ENCODE measurements at places on chromosomes 13 and 19.

- DNase-seq, result no peak
Measured at GRCh38 chr13:98778749-98779148, 26.3 kb upstream of the SLC15A1 start.

DNA sequence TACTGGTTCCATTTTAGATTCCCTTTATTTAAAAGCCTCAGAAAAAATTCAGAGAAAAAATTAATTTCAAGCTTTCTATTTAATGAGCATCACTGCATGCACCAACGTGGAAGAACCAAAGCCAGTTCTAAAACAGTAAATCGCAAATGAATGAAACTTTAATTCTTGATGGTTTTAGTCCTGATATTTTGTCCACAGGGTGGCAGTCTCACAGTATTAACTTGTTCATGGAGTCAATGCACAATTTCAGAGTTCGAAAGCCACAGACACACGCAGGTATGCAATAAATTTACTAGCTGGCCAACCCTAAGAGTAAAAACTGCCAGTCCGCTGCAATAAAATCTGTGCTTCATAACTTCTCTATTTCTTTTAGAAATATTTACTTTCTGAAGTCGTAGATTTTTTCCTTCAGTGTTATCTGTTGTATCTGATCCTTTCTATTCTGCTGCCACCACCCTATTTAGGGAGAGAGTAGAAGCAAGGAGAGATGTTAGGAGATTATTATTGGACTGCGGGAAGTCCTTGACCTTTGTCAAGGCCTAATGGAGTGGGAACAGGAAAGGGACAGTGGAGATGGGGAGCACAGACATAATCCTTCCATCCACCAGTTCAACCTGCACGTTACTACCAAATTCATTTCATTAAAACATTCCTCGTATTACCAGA, 7.0 kb upstream of the WBP4 start:
- DNase-seq, result no peak

DNA sequence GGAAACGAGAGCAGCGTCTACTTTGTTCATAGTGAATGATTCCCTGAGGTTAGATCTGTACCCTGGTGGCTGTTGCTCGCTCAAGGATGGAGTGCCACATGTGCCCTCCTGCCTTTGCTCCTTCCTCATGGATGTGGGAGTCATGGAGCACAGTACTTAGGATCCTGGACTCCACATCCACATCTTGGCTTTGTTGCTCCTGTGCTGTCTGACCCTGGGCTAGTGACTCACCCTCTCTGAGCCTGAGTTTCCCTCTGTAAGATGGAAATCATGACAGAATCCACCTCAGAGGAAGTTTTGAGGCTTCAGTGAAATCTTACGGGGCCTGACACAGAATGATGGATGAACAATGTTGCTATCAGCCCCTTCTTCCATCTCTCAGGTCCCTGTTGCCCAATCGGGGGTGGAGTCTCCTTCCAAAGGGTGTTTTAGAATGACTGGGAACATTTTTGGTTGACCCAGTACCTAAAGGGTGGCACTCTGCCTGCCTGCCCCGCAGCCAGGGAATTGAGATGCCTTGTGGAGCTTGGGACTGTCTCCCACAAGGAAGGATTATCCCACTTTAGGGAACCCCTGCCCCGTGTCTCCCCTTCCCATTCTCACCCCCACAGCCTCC, 9.8 kb upstream of the TIMM50 start:
- no peak for DNase-seq

GRCh38 chr13:23866420-23867026, 22.7 kb downstream of the MIPEP start:
- no peak for DNase-seq

- no peak for DNase-seq
Measured at GRCh38 chr13:20719783-20720182, 16.3 kb downstream of the IL17D start.

GRCh38 chr19:39497996-39498797, 550 bp upstream of the DLL3 start:
- no peak for DNase-seq

GRCh38 chr13:78650717-78651083, 8.3 kb downstream of the OBI1 start:
- DNase-seq, result no peak

- no peak for DNase-seq
Measured at GRCh38 chr19:34405892-34406660, 1.9 kb downstream of the PDCD2L start.

GRCh38 chr13:29745704-29746103, 104.7 kb downstream of the UBL3 start:
- no peak for DNase-seq

GRCh38 chr19:33559996-33560395, 38.4 kb upstream of the PEPD start:
- DNase-seq, result no peak

DNA sequence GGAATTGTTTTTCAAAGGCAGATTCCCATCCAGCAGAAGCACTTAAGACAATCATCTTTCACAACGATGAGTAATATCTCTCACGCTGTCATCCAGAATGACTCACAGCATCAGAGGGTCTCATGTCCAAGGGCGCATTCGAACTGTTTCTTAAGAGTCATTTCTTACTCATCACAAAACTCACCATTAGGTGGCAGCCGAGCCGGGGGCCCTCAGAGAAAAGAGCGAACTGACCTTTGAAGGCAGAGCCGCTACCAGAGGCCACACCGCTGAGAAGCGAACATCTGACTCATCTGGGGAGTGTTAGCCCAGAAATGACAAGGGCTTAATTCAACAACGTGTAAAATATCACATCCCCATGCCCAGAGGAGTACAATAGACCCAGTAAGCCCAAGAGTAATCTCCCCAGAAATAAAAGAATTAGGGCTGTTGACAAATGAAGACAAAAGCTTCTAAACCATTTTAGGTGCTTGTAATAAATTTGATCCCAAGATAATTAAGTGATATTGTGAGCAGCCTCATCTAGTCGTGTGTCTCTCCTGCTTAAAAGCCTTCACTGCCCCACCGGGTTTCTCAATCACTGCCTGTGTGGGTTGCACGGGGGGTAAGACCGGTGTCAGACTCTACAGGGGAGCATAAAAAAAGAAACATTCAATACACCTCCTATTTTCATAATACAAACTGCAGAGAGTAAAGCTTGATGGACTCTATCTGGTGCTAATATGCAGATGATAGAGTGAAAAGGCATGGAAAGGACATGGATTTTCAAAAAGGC, 96.2 kb downstream of the CYSLTR2 start:
- DNase-seq, result no peak

DNA sequence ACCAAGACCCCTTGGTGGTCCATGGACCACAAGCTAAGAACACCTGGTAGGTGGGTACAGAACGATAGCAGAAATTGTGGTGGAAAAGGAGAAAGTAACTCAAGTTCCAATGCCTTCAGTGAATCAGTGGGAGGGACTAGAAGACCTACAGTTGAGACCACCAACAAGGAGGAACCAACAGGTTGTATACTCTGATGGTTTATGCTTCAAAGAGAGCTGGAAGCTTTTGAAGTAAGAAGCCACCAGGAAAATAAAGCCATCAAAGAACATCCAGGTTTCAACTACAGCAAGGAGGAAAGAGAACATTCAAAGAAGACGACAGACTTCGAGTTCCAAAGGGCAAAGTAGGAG, 42.4 kb downstream of the DIAPH3 start:
- no peak for DNase-seq

DNA sequence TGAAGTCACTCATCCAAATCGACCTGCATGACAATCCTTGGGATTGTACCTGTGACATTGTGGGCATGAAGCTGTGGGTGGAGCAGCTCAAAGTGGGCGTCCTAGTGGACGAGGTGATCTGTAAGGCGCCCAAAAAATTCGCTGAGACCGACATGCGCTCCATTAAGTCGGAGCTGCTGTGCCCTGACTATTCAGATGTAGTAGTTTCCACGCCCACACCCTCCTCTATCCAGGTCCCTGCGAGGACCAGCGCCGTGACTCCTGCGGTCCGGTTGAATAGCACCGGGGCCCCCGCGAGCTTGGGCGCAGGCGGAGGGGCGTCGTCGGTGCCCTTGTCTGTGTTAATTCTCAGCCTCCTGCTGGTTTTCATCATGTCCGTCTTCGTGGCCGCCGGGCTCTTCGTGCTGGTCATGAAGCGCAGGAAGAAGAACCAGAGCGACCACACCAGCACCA, 5.9 kb downstream of the SLITRK5 start:
- DNase-seq, result no peak

DNA sequence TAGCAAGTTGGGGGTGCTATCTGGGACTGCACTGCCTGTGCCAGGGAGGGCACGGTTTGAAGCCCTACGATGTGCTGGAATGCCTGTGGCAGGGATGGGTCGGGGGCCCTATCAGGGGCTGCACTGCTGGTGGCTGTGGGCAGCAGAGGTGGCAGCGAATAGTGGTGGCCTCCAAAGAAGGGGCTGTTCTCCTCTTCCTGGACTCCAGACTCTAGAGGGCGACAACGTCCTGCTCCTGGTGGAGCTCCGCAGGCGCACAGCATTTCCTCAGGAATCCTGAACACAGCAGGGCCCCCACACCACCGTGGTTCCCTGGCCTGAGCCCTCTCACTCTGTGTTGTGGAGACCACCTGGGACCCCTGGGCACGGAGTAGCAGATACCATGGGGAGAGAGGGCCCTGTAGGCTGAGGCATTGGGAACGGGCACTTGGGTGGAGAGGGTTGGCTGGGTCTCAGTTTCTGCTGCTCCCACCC, 145.6 kb downstream of the TNFRSF19 start:
- DNase-seq, result no peak
